ENCODE measurements at places on chromosomes 13 and 19. TPM values are rescaled to one million over a fixed set of nuclear protein-coding genes. Genes with fewer than 3 reads are reported as not detected.

GRCh38 chr13:24870380-24870760 lies 106.4 kb downstream of the RNF17 start:
- peaks cover 9% of the 10 kb centered on the region for H3K4me1 ChIP-seq
- H3K36me3 ChIP-seq: no peaks in the 10 kb centered on the region
- no peak overlapping the region for H3K4me3 ChIP-seq
- DNase-seq: no peak
- H3K27ac ChIP-seq: no peak overlapping the region

DNA sequence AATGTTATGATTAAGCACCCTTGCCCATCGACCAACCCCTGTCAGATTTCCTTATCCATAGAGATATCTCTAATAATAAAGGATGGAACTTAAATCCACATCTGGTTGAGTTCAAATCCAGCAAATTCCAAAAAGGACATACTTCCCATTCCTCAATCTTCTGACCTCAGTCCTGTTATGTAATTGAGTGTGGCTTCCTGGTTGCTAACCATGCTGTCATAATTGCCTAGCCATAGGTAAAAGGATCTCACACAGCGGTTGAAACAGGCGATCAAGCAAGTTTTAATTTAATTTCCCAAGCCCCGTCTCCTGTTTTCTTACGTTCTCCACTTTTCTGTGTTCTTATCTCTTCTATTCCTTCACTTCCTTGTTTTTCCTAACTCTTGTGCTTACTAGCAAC lies 550.3 kb downstream of the GPC6 start:
- no peaks in the 10 kb centered on the region for H3K36me3 ChIP-seq
- H3K4me3 ChIP-seq: no peak overlapping the region
- H3K27ac ChIP-seq: no peak overlapping the region
- no peak for DNase-seq
- H3K27me3 ChIP-seq: no peaks in the 10 kb centered on the region

GRCh38 chr13:48506092-48506701 lies 26.7 kb downstream of the RCBTB2 start:
- DNase-seq: no peak
- H3K36me3 ChIP-seq: no peaks in the 10 kb centered on the region
- H3K4me3 ChIP-seq: no peak overlapping the region
- H3K4me1 ChIP-seq: no peaks in the 10 kb centered on the region
- no peaks in the 10 kb centered on the region for H3K27me3 ChIP-seq

The TMEM38A gene
- total RNA-seq: 4.8 TPM

GRCh38 chr13:73556128-73556527 lies 497.3 kb downstream of the KLF5 start:
- H3K4me1 ChIP-seq: no peaks in the 10 kb centered on the region
- no peaks in the 10 kb centered on the region for H3K36me3 ChIP-seq
- no peak for DNase-seq
- H3K27ac ChIP-seq: no peak overlapping the region

GRCh38 chr13:29454931-29455481 lies 140.5 kb downstream of the SLC7A1 start:
- no peaks in the 10 kb centered on the region for H3K4me1 ChIP-seq
- H3K36me3 ChIP-seq: no peaks in the 10 kb centered on the region
- no peak overlapping the region for H3K4me3 ChIP-seq
- no peaks in the 10 kb centered on the region for H3K27me3 ChIP-seq
- H3K27ac ChIP-seq: no peak overlapping the region
- DNase-seq: peak; percentile 16

- no peaks in the 10 kb centered on the region for H3K4me1 ChIP-seq
- H3K36me3 ChIP-seq: no peaks in the 10 kb centered on the region
- peaks cover 4% of the 10 kb centered on the region for H3K27me3 ChIP-seq
- no peak overlapping the region for H3K4me3 ChIP-seq
- H3K27ac ChIP-seq: no peak overlapping the region
Measured at GRCh38 chr19:38352611-38353010, 17.0 kb downstream of the CATSPERG start.

The CSNK1G2 gene
- total RNA-seq: 53.8 TPM

The ZNF723 gene
- not detected for total RNA-seq

The SIGLEC8 gene
- not detected for total RNA-seq

DNA sequence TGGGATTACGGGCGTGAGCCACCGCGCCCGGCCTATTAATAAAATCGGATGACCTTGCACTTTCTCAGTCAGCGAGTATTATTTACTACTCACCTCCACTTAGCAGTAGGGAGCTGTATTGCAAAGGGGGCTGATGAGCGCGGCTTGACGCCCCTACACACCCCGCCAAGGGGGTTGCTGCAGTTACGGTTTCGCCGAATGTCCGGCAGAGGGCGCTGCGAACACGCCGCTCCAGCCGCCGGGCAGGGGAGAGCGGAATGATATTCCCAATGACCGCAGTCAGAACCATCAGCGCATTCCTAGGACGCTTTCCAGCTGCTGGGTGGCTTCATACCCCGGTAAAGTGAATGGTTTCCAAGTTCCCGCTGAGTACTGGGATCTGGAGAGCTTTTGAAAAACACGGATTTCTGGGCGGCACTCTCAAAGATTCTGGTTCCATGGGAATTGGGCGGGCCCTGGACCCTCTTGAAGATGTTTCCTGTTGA lies 30.0 kb upstream of the TPT1 start:
- H3K4me1 ChIP-seq: peaks cover 18% of the 10 kb centered on the region
- no peaks in the 10 kb centered on the region for H3K27me3 ChIP-seq
- no peak overlapping the region for H3K4me3 ChIP-seq
- H3K36me3 ChIP-seq: peaks cover 2% of the 10 kb centered on the region
- H3K27ac ChIP-seq: no peak overlapping the region

DNA sequence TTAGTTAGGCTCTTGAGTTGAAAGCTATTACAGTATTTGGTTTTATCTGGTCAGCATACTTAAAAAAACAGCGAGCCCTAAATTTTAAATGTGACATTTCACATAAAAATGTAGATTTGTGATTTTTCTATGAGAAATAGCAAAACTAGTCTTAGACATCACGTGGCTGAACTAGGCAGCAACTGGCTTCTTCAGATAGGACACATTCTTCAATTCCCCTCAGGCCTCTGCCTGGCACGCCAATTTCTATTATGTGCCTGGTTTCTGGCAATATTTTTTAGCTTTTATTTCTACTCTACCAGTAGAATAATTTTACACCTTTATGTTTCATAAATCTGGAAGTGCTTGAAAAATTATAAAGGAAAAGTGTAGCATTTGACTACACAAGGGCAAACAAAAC lies 433.7 kb downstream of the DIAPH3 start:
- no peaks in the 10 kb centered on the region for H3K36me3 ChIP-seq
- DNase-seq: no peak
- no peaks in the 10 kb centered on the region for H3K27me3 ChIP-seq

The MIA gene
- not detected for total RNA-seq

- H3K36me3 ChIP-seq: no peaks in the 10 kb centered on the region
- H3K4me1 ChIP-seq: peaks cover 16% of the 10 kb centered on the region
- H3K27me3 ChIP-seq: no peaks in the 10 kb centered on the region
Measured at GRCh38 chr19:47826800-47827199, 5.1 kb downstream of the CRX start.

The LAMP1 gene
- 112 TPM for total RNA-seq

DNA sequence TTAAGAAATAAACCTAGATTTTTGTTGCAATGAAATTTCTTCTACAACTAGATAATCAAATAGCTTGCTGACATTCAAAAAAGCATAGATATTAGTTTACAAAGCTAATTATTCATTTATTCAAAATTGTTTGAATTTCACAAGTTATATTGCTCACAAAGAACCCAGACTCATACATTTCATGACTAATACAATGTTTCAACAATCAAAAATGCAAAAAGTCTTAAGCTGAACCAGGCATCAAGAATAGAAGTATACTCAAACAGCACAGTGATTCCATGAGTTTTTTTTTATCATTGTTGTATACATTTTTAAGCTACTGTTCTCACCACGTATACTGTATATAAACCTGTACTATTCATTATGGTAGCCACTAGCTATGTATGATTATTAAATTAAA lies 51.0 kb downstream of the DIAPH3 start:
- no peaks in the 10 kb centered on the region for H3K4me1 ChIP-seq
- no peak overlapping the region for H3K4me3 ChIP-seq
- DNase-seq: no peak
- H3K27me3 ChIP-seq: no peaks in the 10 kb centered on the region
- H3K36me3 ChIP-seq: no peaks in the 10 kb centered on the region

The SSC5D gene
- total RNA-seq: not detected
